ENCODE measurements at places on chromosomes 13 and 19.

DNA sequence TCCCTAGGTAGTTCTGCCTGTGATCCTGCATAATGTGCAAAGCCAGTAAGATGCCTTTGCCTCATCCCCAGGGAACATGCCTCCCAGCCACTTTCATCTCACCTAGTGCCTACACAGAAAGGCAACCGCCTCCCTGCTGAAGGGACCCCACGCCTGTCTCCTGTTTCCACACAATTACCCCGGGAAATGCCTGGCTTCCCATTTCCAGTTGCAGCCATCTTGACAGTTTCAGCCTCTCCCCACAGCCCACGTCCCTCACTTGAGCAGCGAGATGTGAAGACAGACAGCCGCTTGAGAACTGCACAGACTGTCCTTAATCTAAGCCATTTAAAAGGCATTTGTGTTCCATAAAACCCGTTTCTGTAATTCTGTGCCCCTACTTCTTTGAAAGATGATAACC, 4.7 kb upstream of the UQCRFS1 start:
- no peak for DNase-seq

GRCh38 chr13:47457626-47458025, 543.4 kb downstream of the SUCLA2 start:
- DNase-seq, result peak; percentile 33

- DNase-seq, result no peak
Observed at GRCh38 chr13:27309967-27310598, 39.5 kb downstream of the RASL11A start.

DNA sequence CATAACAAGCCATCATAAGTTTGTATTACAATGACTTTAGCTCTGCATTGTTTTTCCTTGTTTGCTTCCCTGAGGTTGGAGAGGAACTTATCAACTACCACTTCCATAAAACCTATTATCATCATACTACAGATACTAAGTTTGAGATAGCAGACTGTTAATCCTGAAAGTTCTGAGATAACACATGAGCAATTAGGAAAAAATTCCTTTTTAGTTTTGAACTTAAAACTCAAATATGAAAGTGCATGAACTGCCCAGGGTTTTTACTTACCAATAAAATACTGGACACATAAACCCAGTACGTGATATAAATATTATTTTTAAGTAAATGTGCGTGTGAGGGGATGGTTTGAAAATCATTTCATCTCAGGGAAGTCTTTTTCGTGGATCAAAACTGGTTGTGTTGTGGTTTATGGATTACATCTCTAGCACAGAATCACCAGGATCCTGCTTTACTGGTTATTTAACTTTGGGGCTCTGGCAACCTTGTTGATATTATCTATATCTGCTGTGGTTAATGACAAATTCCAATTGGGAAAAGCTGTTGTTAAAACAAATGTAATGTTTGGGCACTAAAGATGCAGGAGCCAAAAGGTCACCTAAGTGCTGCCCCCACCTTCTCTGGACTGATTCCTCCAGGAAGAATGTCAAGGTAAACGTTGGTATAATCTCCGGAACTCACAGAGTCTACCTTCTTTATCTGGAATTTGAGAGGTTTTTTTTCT, 12.4 kb downstream of the CDX2 start:
- DNase-seq, result no peak

GRCh38 chr19:3175781-3176714, 2.5 kb upstream of the S1PR4 start:
- peak; percentile 59 for DNase-seq
